ENCODE measurements at places on chromosomes 5 and 9.

DNA sequence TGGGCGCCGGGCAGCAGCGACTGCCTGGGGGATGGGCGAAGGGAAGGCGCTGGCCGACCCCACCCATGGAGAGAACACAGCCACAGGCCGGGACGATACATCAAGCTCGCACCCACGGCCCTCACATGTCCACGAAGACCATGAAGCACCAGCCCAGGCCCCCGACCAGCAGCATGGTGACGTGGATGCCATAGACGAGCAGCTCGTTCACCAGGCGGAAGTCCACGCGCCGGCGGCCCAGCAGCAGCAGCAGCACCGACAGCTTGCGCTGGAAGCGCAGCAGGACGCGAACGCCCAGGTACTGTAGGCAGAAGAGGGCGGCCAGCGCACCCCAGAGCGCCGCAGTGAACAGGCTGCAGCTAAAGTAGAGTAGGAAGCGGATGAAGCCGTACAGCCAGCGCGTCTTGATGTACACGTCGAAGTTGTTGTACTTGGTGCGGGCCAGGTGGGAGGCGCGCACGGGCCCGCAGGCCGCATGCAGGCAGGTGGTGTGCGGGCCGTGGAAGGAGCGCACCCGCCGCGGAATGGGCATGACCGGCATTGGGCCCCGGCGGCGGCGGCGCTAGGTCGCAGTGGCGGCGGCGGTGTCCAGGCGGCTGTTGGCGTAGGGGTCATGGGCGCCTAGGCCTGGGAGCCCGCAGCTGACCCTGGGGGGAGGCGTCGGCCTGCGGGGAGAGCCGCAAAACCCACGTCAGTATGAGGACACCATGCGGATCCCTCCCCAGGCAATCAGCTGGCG lies 2.1 kb downstream of the TMEM250 start:
- no peak for ATAC-seq

GRCh38 chr5:146447734-146448380 lies 724 bp downstream of the TCERG1 start:
- peak; percentile 20 for ATAC-seq

DNA sequence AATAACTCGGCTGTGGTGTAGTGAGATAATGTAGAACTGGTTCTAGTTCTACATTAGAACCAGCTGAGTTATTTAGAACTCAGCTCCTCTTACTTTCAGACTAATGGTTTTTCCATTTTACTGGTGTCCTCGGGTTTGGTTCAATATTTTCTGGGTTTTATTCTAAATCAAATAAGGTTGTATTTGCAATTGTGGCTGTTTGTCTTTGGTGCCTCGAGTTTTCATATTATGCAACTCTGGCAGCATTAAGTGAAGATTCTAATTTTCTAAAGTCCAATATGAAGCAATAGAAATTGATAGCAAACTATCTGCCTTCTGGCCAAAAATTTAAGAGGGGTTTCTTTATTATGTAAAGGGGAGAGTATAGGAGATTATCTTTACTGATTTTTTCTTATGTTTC lies 19.0 kb downstream of the C6 start:
- ATAC-seq: no peak

DNA sequence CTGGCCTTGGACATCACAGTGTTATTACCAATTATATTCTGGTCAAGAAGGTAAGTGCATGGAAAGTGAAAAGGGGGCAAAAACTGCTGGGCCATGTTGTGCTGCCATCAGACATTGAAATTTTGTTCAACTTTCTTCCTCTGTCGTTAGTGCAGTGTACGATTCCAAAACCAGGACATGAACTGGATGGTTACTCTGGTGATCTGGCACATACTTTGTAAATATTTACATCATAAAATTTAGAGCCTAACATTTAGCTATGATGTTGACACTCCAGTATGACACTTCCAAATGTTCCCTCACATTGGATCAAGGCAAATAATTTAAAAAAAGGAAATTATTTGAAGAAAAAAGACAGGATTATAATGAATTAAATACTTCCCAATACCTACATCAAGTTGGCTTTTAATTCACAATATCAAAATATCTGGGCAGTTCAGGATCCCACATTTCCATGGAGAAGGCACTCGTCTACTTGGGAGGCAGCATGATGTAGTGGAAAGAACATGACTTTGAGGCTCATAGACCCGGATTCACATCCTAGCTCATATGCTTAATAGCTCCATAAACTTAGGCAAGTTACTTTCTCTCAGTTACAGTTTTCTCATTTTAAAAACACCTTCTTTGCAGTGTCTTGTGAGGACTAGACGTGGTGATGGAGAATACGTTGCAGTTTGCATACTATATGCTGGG lies 342.5 kb upstream of the MPDZ start:
- ATAC-seq: no peak

GRCh38 chr5:133341915-133342710 lies 270.2 kb downstream of the FSTL4 start:
- no peak for ATAC-seq

- no peak for ATAC-seq
These were observed 20.9 kb downstream of the MORN5 start for GRCh38 chr9:122180633-122181032.

- ATAC-seq: no peak
These were observed 20.9 kb upstream of the COMMD10 start for GRCh38 chr5:116063950-116064349.

DNA sequence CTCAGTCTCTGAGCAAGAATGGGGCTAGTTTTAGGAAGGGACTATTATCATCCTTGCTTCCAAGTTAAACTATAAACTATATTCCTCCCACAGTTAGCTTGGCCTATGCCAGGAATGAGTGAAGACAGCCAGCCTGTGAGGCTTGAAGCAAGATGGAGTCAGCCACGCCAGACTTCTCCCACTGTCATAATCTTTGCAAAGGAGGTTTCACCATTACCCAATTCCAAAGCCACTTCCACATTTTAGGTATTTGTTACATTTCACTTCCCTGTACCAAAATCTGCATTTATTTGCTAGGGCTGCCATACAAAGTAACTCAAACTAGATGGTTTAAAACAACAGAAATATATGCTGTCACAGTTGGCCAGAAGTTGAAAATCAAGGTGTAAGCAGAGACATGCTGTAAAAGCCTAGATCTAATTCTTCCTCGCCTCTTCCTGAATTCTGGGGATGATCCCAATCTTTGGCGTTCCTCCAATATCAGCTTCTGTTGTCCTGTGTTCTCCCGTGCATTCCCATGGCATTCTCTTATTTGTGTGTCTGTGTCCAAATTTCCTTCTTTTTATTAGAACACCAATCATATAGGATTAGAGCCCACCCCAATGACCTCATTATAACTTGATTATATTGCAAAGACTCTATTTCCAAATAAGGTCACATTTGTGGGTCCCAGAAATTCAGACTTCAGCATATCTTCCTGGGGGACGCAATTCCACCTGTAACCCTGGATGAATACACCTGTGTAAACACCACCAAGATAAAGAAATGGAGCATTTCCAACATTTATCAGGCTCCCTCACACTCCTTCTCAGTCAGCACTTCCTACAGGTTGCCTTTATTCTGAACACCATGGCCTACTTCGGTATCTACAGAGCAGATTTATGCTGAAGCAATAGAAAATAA lies 126.8 kb downstream of the GCNT1 start:
- no peak for ATAC-seq

All from activated T-helper 17 cell treated with anti-CD3 and anti-CD28 coated beads, Interleukin-2, amount 50 U/mL, for 72 hours (primary cell).